ENCODE measurements at places on chromosomes 13 and 19.

GRCh38 chr19:55308281-55308680, 16.9 kb downstream of the TMEM150B start:
- no peak overlapping the region for H3K4me3 ChIP-seq
- no peaks in the 10 kb centered on the region for H3K4me1 ChIP-seq
- H3K27ac ChIP-seq: no peak overlapping the region
- H3K27me3 ChIP-seq: no peaks in the 10 kb centered on the region

GRCh38 chr13:91056746-91057145, 290.7 kb upstream of the MIR17HG start:
- H3K36me3 ChIP-seq: no peaks in the 10 kb centered on the region
- H3K27ac ChIP-seq: no peak overlapping the region
- H3K4me3 ChIP-seq: no peak overlapping the region
- no peak for DNase-seq
- no peaks in the 10 kb centered on the region for H3K27me3 ChIP-seq
- no peaks in the 10 kb centered on the region for H3K4me1 ChIP-seq

- DNase-seq: no peak
- no peak overlapping the region for H3K4me3 ChIP-seq
- no peaks in the 10 kb centered on the region for H3K27me3 ChIP-seq
- H3K27ac ChIP-seq: no peak overlapping the region
- no peaks in the 10 kb centered on the region for H3K36me3 ChIP-seq
These were observed 82.8 kb downstream of the INSR start for GRCh38 chr19:7211191-7211951.

DNA sequence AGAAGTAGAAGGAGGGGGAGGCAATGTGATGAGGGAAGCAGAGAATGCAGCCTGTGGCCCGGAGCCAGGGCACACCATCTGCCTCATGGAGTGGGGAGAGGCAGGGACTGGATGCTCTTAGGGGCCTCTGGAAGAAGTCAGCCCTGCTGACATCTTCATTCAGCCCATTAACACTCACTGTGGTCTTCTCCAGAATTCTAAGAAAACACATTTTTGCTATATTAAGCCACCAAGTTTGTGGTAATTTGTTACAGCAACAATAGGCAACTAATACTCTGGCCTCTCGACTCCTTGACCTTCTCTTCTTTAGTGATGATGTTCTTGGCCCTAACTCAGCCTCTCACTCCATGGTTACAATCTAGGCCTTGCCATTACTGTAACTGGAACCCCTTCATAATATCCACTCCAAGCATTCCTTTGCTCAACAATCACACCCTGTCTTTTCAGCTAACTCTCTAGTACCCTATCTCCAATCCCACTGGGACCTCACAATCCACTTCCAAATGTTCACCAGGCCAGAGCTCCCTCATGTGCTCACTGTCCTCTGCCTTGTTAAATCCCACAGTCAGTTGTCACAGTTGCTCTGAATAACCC, 98.5 kb downstream of the MIPEP start:
- H3K27ac ChIP-seq: no peak overlapping the region
- no peak for DNase-seq
- no peaks in the 10 kb centered on the region for H3K36me3 ChIP-seq
- H3K27me3 ChIP-seq: no peaks in the 10 kb centered on the region

GRCh38 chr19:55257461-55258420, 1.1 kb downstream of the PPP6R1 start:
- H3K27me3 ChIP-seq: no peaks in the 10 kb centered on the region
- no peak for DNase-seq
- H3K27ac ChIP-seq: peak overlapping the region; percentile 91
- peaks cover 5% of the 10 kb centered on the region for H3K36me3 ChIP-seq

- H3K27me3 ChIP-seq: no peaks in the 10 kb centered on the region
- H3K4me1 ChIP-seq: no peaks in the 10 kb centered on the region
- no peak for DNase-seq
- no peak overlapping the region for H3K4me3 ChIP-seq
- no peaks in the 10 kb centered on the region for H3K36me3 ChIP-seq
These were observed 77.3 kb downstream of the ZIC5 start for GRCh38 chr13:99894105-99894839.

GRCh38 chr19:55418185-55418584, 10.6 kb upstream of the UBE2S start:
- H3K4me3 ChIP-seq: no peak overlapping the region
- H3K4me1 ChIP-seq: no peaks in the 10 kb centered on the region
- H3K27ac ChIP-seq: no peak overlapping the region
- no peaks in the 10 kb centered on the region for H3K27me3 ChIP-seq
- DNase-seq: peak; percentile 60

GRCh38 chr13:48944221-48944620, 31.5 kb upstream of the FNDC3A start:
- H3K4me3 ChIP-seq: no peak overlapping the region
- no peaks in the 10 kb centered on the region for H3K4me1 ChIP-seq
- DNase-seq: no peak
- H3K27me3 ChIP-seq: no peaks in the 10 kb centered on the region

DNA sequence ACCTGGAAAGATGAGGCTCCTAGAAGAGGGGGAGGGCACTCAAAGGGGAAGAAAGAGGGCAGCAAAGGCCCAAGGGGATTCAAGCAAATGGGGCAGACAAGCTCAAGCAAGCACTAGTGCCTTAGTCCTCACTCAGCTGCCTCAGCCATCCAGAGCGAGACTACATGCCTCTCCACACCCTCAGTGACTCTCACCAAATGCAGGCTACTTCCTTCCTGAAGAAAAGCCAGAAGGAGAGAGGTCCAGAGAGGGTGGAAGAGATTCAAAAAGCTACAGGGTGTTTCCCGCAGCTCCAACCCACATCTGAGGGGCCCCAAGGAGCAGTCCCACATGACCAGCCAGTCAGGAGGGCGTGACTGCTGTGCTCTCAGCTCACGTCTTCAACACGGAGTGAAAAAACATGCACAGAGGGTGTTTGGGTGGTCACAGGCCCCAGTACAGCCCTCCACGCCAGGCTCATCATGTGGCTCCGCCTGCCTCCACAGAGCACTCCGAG, 40.5 kb downstream of the MIPEP start:
- no peaks in the 10 kb centered on the region for H3K27me3 ChIP-seq
- no peaks in the 10 kb centered on the region for H3K4me1 ChIP-seq
- H3K27ac ChIP-seq: no peak overlapping the region
- no peak for DNase-seq
- no peaks in the 10 kb centered on the region for H3K36me3 ChIP-seq
- H3K4me3 ChIP-seq: no peak overlapping the region

DNA sequence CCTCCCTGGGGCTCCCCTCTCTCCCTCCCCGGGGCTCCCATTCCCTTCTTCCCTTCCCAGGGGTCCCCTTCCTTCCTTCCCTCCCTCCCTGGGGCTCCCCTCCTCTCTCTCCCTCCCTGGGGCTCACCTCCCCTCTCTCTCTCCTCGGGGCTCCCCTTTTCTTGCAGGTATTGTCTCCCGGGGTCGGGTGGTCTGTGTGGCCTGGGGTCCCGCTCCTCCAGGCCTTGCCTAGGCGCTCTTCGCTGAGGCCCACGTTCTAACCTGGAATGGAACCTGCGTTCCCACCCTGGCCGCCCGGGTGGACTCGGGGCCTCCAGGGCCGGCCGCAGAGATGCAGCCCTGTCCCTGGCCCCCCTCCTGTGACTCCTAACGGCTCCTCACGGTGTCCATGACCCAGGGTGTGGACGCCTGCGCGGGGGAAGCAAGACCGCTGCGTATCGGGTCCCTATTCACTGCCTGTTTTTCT, 940 bp upstream of the DCUN1D2 start:
- H3K4me3 ChIP-seq: peak overlapping the region; percentile 77
- H3K27ac ChIP-seq: peak overlapping the region; percentile 94
- H3K4me1 ChIP-seq: peaks cover 32% of the 10 kb centered on the region
- no peaks in the 10 kb centered on the region for H3K27me3 ChIP-seq
- H3K36me3 ChIP-seq: peaks cover 9% of the 10 kb centered on the region

DNA sequence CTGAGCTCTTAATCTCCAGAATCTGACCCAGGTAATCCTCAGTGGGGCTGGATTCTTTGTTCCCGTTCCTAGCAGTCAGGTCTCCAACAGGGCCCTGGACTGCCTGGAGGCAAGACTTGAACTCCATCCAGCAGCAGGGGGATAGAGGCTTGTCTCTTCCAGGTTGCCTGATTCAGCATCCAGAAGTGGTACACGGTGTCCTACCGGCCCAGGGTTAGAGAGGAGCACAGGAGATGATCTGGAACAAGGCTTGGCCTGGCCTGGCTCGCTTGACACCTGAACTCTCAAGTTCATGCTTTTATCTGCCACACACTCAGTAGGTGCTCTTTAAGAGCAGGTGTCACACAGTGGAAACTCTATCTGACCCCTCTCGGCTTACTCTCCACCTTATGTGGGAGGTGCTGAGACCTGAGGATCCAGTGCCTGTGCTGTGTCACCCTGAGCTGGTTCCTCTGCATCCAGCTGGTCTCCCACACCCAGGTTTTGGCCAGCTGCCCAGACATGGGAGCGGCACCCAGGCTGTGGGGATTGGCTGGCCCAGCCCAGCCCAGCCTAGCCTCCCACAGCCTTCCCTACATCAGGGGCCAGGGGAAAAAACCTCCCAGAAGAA, at the start of gene CYP4F3:
Gene CYP4F3, plus strand, starts transcription at position 604 of the 610 bp plus-strand sequence. CDS start 519 bp downstream, outside the sequence.
- no peaks in the 10 kb centered on the region for H3K36me3 ChIP-seq
- H3K4me1 ChIP-seq: no peaks in the 10 kb centered on the region
- no peak within 1 kb of the TSS for H3K4me3 ChIP-seq

DNA sequence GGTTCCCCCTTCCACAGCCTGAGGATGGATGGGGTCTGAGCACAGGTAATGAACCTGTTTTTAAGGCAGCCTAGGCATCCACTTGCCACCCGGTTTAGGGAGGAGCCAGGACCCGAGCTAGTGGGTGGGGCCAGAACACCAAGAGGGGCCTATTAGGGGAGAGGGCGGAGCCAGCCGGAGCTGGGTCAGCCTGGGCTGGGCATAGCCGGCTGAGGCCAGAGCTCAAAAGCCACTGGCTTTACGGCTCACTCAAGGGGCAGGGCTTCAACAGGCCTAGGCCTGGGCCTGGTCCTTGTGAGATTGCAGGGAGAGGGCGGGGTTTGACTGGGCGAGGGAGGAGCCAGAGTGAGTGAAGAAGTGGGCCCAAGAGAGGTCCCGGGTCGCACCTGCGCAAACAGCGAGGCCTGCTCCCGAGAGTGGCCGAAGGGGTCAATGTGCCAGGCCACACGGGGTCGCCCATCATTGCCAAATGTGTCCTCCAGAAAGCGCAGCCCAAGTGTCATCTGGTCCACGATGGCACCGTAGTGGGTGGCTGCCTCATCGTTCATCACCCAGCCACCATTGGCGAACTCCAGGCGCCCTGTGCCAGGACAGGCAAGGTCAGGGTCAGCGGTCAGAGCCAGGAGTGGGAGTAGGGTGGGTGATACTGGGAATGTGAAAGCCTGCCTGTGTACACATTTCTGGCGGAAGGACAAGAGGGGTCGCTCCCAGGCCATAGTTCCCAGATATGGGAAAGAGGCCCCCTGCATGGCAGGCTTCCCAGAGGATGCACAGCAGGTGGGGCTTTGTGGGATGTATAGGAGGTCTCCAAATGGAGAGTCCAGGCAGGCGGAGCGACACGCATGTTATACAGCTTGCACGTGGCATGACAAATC, 1.9 kb downstream of the MAN2B1 start:
- peaks cover 3% of the 10 kb centered on the region for H3K4me1 ChIP-seq
- no peaks in the 10 kb centered on the region for H3K27me3 ChIP-seq
- H3K4me3 ChIP-seq: no peak overlapping the region
- no peak for DNase-seq
- H3K36me3 ChIP-seq: peaks cover 3% of the 10 kb centered on the region
- H3K27ac ChIP-seq: no peak overlapping the region

Measured in Panc1 (cell line).